ENCODE measurements at places on chromosomes 2 and 18.
A peak's percentile ranks its signal among the peaks of the same experiment; 100 is the strongest.

DNA sequence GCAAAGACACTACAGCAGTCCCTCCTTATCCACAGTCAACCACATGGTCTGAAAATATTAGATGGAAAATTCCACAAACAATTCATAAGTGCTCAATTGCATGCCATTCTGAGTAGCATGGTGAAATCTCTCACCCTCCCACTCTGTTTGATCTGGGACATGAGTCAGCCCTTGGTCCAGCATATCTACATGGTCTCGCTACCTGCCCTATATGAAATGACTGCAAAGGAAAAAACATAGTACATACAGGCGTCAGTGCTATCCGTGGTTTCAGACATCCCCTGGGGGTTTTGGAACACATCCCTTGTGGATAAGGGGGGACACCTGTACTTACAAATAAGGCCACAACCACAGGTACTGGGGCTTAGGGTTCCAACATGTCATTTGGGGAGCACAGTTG, 73.7 kb downstream of the CABLES1 start:
- no peak for DNase-seq

DNA sequence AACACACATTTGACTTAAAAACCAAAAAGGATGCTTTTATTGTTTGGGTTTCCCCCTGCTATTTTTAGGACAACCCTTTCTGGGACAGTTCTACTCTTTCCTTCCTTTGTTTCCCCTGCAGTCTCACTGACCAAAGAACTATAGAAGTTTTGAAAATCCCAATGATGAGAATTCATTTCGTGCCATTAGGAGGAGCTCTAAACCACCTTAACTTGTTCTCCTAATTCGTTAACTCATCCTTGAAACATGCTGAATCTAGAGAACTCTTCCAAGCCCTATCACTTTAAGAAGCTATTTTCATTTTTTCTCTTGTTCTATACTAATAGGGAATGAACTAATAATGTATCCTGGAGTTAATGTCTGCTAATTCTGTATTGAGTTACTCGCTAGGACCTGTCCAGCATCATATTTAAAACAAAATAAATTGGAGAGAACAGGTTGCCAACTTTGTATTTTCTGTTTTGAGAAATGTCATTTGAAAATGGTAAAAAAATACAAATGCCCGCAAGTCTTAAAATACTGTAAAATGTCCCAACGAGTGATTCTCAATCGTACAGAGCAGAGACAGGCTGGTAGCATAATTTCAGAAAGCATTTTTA, 62.9 kb downstream of the AFTPH start:
- no peak for DNase-seq

- DNase-seq: no peak
These were observed 28.0 kb downstream of the RNF144A start for GRCh38 chr2:6945087-6945813.

GRCh38 chr2:118460425-118460824, 372.2 kb downstream of the INSIG2 start:
- no peak for DNase-seq

DNA sequence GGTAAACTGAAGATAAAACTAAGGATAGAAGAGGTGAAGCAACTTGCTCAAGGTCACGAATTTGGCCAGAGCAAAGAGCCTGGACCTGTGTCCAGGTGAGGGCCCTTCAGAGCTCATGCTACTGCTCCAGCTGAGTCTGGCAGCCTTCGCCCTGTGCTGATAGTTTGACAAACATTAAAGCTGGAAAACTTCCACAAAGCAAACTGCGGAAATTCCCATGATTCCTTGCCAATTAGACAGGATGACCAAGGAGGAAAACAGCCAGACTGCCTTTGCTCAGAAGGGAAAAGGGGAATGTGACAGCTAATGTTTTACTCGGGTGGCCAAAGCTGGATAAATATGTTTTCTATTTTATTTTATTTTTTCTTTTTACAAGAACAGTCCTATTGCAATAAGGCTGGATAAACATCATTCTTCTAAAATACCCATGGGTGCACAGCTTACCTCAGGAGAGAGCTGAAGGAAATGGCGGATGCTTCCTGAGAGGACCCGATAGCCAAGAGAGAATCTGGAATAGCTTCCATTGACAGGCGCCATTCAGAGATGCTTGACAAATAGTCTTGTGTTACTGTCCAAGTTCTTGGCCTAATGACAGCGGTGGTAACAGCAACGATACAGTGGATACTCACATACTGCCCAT, 5.3 kb upstream of the CTAGE1 start:
- DNase-seq: no peak

GRCh38 chr2:54077088-54077900, 38.1 kb upstream of the ACYP2 start:
- DNase-seq: no peak

- DNase-seq: no peak
These were observed 376.5 kb downstream of the TMEM182 start for GRCh38 chr2:103138123-103138901.

GRCh38 chr2:145653553-145653952, 1133.6 kb upstream of the ZEB2 start:
- DNase-seq: no peak

GRCh38 chr2:101521487-101521886, 46.6 kb upstream of the RFX8 start:
- DNase-seq: no peak

GRCh38 chr2:101823347-101823791, 125.9 kb downstream of the MAP4K4 start:
- DNase-seq: peak; percentile 40

DNA sequence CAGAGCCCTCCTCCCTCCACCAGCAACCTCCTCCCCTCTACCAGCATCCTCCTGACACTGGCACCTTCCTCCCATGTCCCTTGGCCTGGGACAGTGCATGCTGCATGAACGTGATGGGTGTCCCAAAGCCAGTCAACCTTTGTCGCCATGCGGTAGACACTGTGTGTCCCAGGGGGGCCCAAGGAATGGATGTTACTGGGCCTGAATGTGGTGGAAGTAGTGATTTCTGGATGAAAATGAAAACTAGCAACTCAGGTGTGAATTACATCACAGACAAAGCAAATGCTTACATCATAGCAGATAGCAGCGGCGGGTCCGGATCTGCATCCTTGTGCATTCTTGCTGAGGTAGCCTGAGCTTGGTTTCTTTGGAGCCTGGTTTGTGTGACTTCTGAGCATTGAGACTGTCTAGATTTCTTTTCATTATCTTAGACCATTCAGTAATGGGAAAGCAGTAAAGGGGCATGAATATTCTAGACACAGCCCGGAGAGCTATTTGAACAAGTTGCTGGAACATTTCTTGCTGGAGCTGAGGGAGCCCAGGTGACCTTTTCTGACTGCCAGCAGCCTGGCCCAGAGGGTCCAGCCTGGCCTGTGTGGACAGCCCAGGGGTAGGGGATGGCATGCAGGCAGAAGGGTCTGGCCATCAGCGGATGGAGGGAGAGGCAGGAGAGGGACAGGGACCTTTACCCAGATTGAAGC, 100.4 kb downstream of the FAM210A start:
- DNase-seq: no peak

GRCh38 chr2:20452551-20452950, 5.7 kb downstream of the RHOB start:
- DNase-seq: no peak

GRCh38 chr2:235170536-235171521, 219.0 kb downstream of the SH3BP4 start:
- DNase-seq: no peak

- DNase-seq: no peak
These were observed 3.2 kb upstream of the PPM1G start for GRCh38 chr2:27412419-27413152.

- DNase-seq: no peak
These were observed 99.8 kb downstream of the TACR1 start for GRCh38 chr2:75099521-75099922.

DNA sequence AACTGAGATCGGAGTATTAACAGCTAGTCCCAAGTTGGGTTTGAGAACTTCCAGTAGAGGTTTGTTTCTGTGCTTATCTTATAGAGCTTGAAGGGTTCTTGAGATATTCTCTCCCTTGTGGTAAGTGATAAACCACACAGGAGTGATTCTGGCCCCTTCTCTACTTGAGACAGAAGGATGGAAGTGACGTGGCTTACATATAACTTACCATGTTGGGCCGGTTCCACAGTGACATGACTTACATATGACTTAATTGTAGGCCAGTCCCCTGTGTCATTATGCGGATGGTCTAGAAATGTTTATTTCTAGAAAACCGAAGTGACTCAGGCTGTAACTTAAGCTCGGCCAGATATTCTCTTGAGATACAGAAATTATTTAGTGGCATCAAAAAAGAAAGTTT, 62.7 kb downstream of the TRAPPC12 start:
- DNase-seq: no peak

- no peak for DNase-seq
These were observed at the start of gene CCDC85A for GRCh38 chr2:56183643-56184499. Gene CCDC85A (plus strand): TSS chr2:56183990. CDS start chr2:56184625, 635 bp downstream.

- DNase-seq: no peak
These were observed 887.2 kb upstream of the LRATD1 start for GRCh38 chr2:13745330-13745729.

DNA sequence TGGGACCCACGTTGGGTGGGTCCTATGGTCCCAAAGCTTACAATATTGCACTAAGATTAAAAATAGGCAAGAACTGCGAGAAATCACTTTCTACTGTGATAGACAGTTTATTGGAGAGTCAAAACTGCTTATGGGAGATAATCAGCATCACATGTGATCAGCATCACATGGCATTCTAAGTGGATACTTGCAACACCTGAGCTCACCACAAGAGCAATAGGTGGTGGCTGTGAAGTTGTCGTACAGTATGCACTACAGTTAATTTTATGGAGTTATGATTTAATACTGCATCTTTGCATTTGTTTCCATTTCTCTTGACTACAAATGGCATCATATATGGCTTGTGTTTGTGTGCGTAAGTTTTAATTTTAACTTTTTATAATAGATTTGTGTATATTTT, 11.6 kb downstream of the PNO1 start:
- DNase-seq: no peak

DNA sequence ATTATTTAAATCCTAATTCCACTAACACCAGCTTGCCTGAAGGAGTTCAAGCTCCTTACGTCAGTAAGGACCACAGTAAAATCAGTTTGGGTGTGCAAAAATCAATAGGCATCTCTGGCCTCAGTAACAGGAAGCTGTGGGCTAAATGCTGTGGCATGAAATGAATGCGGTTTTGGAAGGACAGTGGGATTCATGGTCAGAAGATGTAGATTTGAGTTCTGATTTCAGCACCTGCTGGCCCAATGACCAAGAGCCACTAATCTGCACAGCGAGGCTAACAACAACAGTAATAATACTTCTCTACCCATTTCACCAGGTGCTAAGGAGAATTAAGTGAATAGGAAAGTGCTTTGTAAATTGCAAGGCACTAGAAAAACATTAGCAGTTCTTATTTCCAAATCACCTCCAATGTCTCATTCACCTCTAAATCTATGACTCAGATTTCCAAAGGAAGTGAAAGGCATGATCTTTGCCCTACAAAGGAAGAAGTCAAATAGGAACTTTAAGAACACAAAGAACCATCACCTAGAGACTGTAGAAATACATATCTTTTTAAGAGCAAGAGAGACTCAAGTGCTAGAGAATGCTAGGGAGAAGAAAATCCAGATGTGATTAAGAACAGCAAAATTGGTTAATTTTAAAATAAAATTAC, 172.6 kb downstream of the ANKRD44 start:
- no peak for DNase-seq

- DNase-seq: no peak
These were observed 195.1 kb downstream of the EXOC6B start for GRCh38 chr2:72630767-72631166.

GRCh38 chr2:535222-535621, 142.0 kb downstream of the TMEM18 start:
- no peak for DNase-seq

GRCh38 chr2:105239924-105240323, 1.6 kb upstream of the GPR45 start:
- DNase-seq: no peak

- DNase-seq: no peak
These were observed 70.6 kb downstream of the NRP2 start for GRCh38 chr2:205752924-205753323.

DNA sequence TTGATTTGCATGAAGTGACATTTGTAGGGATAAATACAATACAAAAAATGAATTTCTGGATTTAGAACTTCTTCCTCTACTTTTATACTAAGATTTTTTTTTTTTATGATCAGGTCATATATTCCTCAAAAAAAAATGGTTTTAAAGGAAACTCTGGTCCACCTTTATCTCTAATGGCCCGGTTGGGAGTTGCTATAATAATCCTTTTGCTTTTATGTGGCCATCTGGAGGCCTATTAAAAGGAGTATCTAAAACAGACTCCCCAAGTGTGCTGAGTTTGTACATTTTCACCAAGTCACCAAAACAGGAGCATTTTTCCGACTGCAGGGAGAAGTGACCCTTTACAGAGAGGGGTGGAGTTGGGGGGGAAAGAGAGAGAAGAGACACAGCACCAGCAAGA, 329.2 kb upstream of the FIGN start:
- no peak for DNase-seq

GRCh38 chr2:226583715-226584114, 215.9 kb downstream of the IRS1 start:
- no peak for DNase-seq

- DNase-seq: no peak
These were observed 88.8 kb downstream of the CD8B2 start for GRCh38 chr2:106575955-106576354.

DNA sequence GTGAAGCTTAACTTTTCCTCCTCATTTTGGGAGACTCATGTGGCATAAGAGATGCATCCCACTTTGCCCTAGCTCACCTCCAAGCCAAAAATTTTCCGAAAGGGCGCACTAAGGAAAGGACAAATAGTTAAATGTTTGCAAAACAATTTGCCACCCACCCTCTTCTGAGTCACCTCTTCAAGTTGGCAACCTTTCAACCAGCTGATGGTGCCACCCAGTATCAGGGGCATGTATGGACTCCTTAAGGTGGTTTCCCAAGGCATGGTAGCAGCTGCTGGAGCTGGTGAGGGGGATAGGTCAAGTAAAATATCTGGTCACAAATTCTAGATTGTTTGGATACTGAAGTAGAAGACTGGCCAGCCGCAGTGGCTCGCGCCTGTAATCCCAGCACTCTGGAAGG, 17.2 kb upstream of the ITGAV start:
- no peak for DNase-seq

- DNase-seq: no peak
These were observed 448.3 kb upstream of the POU3F3 start for GRCh38 chr2:104405623-104406022.

Data from stimulated activated CD8-positive, alpha-beta memory T cell treated with anti-CD3 and anti-CD28 coated beads, Interleukin-7, amount 100 ng/mL, for 1 hour (primary cell).